ENCODE measurements at places on chromosomes 3 and 15.
A peak's percentile ranks its signal among the peaks of the same experiment; 100 is the strongest.

GRCh38 chr3:128495435-128495970 lies 2.5 kb upstream of the GATA2 start:
- no peak for DNase-seq

- no peak for DNase-seq
Measured at GRCh38 chr15:86491118-86491517, 411.4 kb downstream of the AGBL1 start.

DNA sequence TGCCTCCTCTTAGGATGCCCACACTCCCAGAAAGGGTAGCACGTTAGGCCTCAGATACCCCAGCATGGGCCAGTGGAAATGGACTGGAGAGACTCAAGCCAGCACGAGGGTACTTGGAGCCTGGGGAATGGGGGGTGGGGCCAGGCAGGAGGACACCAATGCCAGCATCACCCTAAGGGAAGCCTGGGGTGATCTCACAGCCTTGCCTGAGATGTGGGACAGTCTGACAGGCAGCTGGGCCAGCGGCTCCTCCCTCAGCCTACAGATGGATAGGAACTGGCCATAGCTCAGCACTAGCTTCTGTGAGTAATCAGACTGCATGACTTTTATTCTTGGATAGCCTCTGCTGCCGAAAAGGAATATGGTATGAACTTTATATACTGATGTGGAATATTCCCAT lies 59.6 kb upstream of the MRPS22 start:
- DNase-seq: no peak

DNA sequence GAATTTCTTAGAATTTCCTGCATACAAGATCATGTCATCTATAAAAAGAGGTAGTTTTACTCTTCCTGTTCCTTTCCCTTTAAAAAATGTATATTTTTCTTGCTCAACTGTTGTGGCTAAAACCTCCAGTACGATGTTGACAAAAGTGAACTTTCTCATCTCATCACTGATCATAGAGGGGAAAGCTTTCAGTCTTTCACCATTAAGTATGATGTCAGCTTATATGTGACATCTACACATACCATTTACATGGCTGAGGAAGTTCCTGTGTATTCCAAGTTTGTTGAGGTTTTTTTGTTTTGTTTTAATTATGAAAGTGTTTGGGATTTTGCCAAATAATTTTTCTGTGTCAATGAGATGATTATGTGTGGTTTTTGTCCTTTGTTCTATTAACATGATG lies 173.6 kb downstream of the PLD1 start:
- DNase-seq: peak; percentile 80

DNA sequence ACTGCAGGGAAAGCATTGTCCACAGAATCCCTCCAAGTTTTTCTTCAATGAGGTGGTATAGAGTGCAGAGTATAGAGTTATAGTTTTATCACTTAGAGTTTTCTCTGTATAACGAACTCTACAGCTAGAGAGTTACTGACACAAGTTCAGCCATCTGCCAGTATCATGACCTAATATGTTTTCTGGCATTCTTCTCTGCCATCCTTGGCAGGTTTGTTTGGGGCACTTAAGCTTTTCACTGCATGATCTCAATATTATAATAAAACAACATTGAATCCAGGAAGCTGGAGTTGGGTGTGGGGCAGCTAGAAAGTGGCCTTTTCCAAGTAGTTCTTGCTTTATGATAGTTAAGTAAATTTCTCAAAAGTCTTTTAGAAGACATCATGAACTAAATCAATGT lies 743.5 kb upstream of the ARPP21 start:
- no peak for DNase-seq

GRCh38 chr3:53244271-53244670 lies 11.6 kb downstream of the TKT start:
- no peak for DNase-seq

GRCh38 chr3:193905541-193906396 lies 230.2 kb upstream of the HES1 start:
- DNase-seq: no peak

DNA sequence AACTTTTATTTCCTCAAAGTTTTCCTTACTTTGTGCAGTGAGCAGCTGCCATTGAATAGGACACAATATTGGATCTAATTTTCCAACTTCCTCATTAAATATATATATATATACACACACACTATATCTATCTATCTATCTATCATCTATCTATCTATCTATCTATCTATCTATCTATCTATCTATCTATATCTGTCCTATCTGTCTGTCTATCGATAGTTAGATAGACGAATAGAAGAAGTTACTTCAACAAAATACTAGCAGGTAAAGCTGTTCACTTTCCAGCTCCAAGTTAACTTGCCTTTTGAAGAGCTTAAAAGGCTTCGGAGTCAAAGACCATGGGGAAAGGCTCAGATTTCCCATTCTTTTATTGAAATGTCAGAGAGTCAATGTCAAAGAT lies 3.6 kb upstream of the DLG1 start:
- no peak for DNase-seq
